ENCODE measurements at places on chromosomes 5 and 9. TPM values are rescaled to one million over a fixed set of nuclear protein-coding genes. Genes with fewer than 3 reads are reported as not detected.

- DNase-seq: no peak
These were observed 35.8 kb downstream of the PJA2 start for GRCh38 chr5:109373932-109374331.

The LIX1 gene
- not detected for polyA plus RNA-seq

GRCh38 chr5:154165886-154166285 is 24.6 kb upstream of the GALNT10 start:
- no peak for DNase-seq

The PKN3 gene
- 10.0 TPM for polyA plus RNA-seq

The FOXD4L4 gene
- polyA plus RNA-seq: 0.07 TPM

The PSMD5 gene
- polyA plus RNA-seq: 12.2 TPM

The LECT2 gene
- polyA plus RNA-seq: not detected

The DBH gene
- 0.09 TPM for polyA plus RNA-seq

The OCLN gene
- 10.9 TPM for polyA plus RNA-seq

DNA sequence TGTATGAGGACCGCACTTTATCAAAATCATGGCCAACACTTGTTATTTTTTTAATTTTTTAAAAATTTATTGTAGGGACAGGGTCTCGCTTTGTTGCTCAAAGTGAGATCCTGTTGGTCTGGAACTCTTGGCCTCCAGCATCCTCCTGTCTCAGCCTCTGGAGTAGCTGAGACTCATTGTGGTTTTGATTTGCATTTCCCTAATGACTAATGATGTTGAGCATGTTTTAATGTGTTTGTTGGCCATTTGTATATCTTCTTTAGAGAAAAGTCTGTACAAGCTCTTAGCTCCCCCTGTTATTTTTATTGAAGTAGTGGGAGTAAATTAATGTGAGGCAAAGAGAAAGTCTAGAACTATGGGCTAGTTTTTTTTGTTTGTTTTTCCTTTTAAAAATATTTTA is 1.6 kb upstream of the RPS6 start:
- no peak for DNase-seq

Data from pancreas (tissue), 10 donors.